Stimulated activated CD4-positive, alpha-beta T cell treated with anti-CD3 and anti-CD28 coated beads, Interleukin-15, amount 100 ng/mL, for 1 hour (primary cell): ENCODE measurements at places on chromosomes 7 and 10.

- DNase-seq = no peak
These were observed 28.5 kb downstream of the NAPEPLD start for GRCh38 chr7:103120362-103120761.

GRCh38 chr10:51821745-51822144 lies 122.3 kb upstream of the CSTF2T start:
- no peak for DNase-seq

- DNase-seq = no peak
These were observed 47.6 kb downstream of the ASB13 start for GRCh38 chr10:5618829-5619228.

- DNase-seq = no peak
These were observed 17.6 kb upstream of the FAM221A start for GRCh38 chr7:23662124-23662983.

DNA sequence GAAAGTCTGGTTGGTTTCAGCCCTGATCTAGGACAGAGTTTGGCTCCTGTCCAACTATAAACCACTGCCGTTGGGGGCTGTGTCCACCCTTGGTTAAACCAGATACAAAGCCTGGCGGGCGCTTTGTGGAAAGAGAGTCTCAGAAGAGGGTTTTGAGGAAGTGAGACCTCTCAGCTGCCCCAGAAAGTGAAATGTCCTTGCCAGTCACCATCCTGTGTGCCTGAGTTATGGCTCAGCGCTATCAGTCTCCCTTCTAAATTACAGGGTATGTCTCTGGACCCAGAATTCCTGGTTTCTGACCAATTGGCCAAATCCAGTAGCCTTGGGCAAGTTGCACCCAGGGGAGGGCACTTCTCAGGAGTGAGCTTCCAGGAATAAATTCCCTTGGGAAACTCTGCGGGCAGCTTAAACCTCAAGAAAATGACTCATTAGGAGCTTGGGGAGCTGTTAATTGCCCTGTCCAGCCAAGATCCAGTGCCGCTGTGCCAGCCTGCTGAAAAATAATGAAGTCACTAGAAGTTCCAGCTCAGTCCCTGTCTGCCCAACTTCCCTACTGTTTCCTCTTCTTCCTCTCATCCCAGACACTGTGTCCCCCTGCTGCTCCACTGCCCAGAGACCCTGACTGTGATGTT lies 66.7 kb upstream of the PDZD8 start:
- DNase-seq = no peak

DNA sequence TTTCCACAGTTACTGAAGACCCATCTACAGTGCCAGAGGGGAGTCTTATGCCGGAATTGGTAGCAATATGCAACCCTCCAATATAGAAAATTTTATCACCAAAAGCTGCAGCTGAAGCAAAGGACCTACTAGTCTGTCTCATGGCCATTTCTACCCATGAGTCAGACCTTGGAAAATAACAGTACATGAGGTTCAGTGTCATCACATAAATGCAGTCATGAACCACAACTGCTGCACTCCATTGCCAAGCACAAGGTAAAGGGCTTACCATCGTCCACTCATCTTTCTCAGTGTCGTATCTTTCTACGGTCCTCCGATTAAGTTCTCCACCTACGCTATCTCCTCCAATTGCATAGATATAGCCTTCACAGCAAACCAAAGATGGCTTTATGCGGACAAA lies 21.8 kb downstream of the KBTBD2 start:
- DNase-seq = no peak

DNA sequence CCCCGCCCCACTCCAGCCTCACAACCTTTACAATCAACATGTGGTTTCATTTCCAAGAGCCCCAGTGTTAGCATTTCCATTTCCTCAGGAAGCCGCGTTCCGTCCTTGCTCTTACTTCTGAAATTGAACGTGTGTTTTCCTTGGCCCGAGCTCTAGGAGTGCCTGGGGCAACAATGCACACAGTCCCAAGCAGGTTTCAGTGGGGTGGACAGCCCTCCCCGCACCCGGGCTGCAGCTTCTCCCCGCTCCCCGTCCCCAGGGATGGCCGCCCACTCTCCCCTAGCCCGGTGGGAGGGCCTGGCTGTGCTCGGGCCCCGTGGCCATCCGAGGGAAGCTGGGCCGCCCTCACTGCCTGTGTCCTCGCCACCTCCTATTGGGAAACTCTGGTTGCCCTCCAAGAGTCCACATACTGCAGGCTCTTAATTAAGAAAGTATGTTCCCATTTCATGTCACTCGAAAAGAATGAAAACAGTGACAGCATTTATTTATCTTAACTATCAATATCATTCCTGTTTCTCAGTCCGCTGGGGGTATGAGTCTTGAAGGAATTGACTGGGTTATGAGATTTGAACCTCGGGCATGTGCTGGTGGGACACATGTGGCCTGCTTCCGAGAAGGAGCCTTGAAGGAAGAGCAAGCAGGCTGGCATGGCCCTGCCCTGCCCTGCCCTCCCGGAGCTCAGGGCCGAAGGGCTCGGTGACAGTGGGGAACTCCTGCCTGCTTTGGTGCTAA lies 163.8 kb downstream of the GRK5 start:
- DNase-seq = no peak

DNA sequence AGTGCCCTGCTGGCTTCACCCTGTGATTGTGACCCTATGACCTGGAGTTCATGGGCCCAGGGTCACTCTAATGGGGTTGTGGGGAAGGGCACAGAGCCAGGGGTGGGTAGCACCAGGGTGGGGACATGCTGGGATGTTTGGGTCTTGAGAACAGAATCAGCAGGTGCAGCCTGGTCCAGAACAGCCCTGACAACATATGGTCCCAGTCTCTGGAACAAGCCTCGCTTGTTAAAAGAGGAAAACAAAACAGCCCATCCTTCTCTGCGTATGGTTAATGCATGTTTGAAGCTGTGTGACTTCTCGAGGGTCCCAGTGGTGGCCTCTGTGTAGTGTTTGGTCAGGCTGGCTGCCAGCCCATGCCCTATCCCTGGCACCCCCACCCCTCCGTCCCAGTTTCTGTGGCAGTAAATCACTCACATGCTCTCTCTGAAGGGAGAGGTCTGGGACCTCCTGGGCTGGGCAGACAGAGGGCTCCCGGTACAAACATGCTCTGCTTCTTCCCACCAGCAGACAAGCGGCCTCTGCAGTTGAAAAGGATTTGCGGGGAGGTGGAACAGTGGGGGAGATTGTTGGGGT lies 79.4 kb downstream of the FAM241B start:
- no peak for DNase-seq

- no peak for DNase-seq
These were observed 77.9 kb downstream of the ARHGAP21 start for GRCh38 chr10:24645784-24646183.

GRCh38 chr7:150976529-150977381 lies 1.4 kb downstream of the KCNH2 start:
- DNase-seq = no peak

GRCh38 chr7:140049339-140050024 lies 13.3 kb downstream of the PARP12 start:
- no peak for DNase-seq

GRCh38 chr10:80260295-80261243 lies 28.9 kb downstream of the MAT1A start:
- no peak for DNase-seq

DNA sequence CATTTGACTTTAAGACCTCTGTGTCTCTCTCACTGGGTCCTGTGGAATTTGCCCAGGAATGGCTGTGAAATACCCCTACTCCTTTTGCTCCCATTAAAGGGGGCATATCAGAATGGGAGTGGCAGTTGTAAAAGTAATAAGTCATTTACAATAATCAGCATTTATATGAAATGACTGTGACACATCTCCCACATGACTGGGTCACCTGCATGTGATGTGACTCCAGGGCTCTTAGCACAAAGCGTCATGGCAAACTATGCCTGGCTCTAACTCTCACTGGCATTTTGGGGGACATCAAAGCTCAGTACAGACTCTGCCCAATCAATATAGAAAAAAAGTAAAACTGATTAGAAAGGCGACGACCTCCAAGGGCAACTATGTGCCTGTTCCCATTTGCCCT lies 157.6 kb downstream of the RPS24 start:
- no peak for DNase-seq

- DNase-seq = no peak
These were observed 899.3 kb downstream of the SORCS3 start for GRCh38 chr10:105540381-105540780.

DNA sequence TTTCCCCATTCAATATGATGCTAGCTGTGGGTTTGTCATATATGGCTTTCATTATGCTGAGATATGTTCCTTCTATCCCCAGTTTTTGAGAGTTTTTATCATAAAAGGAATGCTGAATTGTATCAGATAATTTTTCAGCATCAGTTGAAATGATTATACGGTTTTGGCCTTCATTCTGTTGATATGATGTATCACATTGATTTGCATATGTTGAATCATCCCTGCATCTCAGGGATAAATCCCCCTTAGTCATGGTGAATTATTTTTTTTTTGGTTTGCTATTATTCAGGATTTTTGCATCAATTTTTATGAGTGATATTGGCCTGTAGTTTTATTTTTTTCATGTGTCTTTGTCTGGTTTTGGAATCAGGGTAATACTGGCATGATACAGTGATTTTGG lies 1152.3 kb upstream of the C7orf33 start:
- DNase-seq = no peak

GRCh38 chr10:114100848-114101741 lies 57.4 kb downstream of the ADRB1 start:
- DNase-seq = no peak

DNA sequence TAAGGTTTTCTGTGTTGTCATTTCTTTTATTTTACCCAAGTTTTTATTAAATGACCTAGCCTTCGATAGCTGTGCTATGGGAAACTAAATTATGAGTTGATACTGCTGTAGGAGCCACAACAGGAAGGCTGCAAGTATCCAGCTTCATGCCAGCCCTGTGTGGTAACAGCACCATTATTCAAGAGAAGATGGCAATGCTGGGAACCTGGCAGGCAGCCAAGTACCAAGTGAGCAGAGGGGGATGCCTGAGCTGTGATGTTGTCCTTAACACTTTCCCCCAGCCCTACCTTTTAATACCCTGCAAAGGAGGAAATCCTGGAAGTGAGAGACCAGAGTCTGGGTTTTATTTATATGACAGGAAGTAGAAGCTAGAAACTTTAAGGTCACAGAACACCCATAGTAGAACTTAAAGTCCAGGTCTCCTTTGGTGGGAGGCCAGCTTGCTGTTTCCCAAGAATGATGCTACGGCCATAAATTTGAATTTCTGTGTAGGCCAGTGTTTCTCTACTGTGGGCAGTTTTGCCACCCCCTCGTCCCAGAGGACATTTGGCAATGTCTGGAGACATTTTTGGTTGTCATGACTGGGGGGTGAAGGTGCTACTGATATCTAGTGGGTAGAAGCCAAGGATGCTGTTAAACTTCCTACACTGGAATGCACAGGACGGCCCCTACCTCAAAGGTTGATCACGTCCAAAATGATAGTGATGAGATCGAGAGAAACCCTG lies 9.2 kb upstream of the ATXN7L1 start:
- no peak for DNase-seq

- no peak for DNase-seq
These were observed 549.9 kb upstream of the FOXK1 start for GRCh38 chr7:4132221-4132620.

GRCh38 chr10:88115407-88115806 lies 252.0 kb downstream of the PTEN start:
- no peak for DNase-seq

DNA sequence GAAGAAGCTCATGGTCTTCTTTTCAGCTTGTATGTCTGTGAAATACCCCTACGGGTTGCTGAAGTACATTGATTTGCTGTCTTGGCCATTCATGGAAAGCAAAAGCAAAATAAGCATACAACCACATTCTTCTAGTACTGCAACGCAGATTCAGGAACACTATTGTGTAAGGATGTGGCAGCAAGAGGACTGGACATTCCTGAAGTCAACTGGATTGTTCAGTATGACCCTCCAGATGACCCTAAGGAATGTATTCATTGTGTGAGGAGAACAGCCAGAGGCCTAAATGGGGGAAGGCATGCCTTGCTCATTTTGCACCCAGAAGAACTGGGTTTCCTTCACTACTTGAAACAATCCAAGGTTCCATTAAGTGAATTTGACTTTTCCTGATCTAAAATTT lies 133.4 kb upstream of the ANKRD1 start:
- DNase-seq = no peak

GRCh38 chr10:21212348-21212747 lies 313.1 kb downstream of the SKIDA1 start:
- DNase-seq = no peak

GRCh38 chr7:137324796-137325696 lies 18.5 kb downstream of the PTN start:
- DNase-seq = no peak

DNA sequence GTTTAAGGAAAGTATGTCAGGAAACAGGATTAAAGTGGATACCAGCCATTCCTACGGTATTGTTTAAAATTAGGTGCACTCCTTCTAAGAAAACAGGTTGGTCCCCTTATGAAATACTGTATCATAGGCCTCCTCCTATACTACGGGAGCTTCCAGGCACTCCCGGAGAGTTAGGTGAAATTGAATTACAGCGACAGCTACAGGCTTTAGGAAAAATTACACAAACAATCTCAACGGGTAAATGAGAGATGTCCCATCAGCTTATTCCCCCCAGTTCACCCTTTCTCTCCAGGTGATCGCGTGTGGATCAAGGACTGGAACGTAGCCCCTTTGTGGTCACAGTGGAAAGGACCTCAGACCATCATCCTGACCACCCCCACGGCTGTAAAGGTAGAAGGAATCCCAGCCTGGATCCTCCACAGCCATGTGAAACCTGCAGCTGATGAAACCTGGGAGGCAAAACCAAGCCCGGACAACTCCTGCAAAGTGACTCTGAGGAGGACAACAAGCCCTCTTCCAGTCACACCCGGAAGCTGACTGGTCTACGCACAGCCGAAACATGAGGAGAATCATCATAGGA lies 25.1 kb upstream of the GHITM start:
- DNase-seq = no peak

- DNase-seq = no peak
These were observed 559.0 kb upstream of the NRP1 start for GRCh38 chr10:33893506-33893905.

DNA sequence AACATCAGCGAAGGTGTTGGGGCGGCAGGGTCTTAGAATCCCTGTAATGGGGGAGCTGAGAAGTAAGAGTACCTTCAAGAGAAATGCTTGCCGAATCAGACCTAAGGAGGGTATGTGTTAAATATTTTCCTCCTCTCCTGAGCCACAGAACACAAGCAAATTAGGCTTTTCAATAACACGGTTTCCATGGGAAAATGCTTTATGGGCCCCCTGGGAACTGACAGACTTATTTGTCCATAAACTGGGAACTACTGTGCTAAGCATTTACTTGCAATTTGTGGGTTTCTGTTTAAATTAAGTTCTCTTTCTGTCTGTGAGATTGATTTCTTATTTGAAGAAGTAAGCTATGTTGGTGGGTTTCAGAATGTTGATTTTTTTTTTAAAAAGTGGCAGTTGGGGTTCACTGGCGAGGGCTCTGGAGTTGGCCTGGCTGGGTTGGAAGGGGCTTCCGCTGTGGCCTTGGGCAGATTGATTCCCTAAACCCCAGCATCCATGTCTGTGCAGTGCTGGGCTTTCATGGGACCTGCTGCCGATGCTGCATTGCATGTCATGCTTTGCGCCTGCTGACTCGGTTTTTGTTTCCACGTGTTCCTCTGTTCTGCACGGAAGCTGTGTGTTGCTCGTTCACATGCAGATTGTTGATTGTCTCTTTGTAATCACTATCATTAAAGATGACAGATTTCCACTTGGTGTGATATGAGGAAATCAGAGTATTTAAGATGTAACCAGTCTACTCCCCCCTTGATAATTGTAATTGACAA lies 7.2 kb downstream of the RBM17 start:
- DNase-seq = no peak

GRCh38 chr7:604001-604883 lies 84.6 kb upstream of the PDGFA start:
- DNase-seq = peak; percentile 89

- no peak for DNase-seq
These were observed 505.6 kb downstream of the HTR7 start for GRCh38 chr10:90352288-90352687.
